ENCODE measurements at places on chromosomes 12 and 14.

DNA sequence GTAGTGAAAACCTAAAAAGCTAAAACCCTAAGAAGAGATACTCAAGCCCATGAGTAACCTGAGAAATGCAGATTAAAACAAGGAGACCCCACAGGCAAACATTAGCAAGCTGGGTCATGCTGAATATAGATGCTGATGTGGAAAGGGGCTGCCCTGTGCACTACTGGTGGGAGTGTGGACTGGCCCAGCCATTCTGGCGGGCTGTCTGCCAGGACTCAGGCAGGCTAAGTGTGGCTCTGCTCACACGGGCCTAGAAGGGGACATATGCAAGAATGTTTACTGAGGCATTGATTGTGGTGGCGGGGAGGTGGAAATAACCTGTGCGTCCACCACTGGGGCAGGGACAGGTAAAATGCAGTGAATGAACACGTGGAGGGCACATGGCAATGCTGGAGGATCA lies 48.3 kb downstream of the SPTB start:
- DNase-seq, result no peak

- no peak for DNase-seq
Observed at GRCh38 chr12:26238341-26239121, 43.2 kb downstream of the SSPN start.

GRCh38 chr14:61498811-61499210 lies 177.4 kb downstream of the PRKCH start:
- no peak for DNase-seq

DNA sequence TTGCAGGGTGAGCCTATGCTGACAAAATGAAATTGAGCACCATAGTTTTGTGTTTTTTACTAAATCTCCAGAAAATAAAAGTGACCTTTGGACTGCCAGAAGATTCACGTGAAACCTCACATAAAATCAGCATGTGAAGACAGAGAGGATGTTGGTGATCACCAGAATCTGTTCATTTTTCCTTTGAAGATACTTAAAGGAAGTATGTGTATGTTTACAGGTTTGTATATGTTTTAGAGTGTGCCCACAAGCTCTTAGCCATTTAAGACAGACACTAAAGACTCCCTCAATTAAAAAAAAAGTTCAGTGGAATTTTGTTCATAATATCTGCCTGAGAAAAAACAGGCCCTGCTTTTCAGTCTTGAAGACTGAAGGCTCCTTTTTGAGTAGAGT lies 25.9 kb downstream of the DDX47 start:
- no peak for DNase-seq

DNA sequence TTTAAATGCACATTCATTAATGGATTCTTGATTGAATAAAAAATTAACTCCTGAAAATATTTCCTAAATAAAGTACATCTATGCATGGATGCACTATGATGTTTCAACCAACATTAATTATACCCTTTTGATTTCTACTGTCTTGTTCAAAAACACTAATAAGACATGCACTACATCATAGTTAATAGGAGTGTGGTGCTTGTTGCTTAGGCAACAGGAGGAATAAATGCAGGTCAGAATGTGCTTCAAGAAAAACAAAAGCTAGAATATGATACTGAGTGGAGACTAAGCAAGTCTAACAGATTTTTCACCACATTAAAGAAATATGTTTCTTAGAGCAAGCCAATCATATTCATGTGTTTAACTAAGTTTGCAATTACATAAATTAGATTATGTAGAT lies 495.8 kb upstream of the GARIN6 start:
- DNase-seq, result no peak

- DNase-seq, result no peak
Observed at GRCh38 chr12:67425394-67425793, 156.2 kb downstream of the CAND1 start.

DNA sequence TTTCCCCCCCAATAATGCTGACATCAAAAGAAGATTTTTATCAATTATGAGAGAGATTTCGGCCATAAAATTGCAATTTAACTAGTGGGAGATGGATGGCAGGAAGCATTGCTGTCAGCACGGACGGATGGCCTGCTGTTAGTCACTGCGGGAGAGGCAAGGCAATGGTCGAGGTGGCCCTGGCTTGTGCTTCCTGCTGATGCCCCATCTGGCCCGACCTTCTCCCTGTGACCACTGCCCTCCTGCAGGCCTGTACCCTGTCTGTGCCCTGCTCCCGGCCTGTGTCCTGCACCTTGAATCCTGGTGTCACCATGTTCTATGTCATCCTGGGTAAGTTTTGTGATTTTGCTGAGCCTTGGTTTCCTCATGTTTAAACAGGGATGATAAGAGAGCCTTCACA lies 67.6 kb downstream of the ADCK1 start:
- no peak for DNase-seq

GRCh38 chr14:61484826-61485584 lies 163.6 kb downstream of the PRKCH start:
- no peak for DNase-seq

GRCh38 chr14:105210266-105211025 lies 29.3 kb upstream of the NUDT14 start:
- no peak for DNase-seq

DNA sequence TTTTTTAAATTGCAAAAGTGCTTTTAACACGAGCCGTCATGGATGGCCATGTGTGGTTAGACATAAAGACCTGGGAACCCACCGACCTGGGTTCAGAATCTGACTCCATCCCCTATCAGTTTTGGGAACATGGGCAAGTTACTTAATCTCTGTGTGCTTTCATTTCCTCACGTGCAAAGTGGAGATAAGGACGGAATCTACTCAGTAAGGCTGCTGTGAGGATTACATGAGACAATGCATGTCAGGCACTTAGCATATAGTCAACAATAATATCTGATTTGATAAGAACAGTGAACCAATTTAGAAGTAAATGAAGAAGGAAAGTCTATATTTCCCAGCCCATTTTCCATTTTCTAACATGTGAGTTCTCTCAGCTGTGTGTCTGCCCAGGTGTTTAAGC lies 235.4 kb downstream of the SUDS3 start:
- DNase-seq, result no peak

Data from amygdala (tissue), 56 donors.